Mesendoderm (in vitro differentiated cells): ENCODE measurements at places on chromosomes 16 and 17.

- DNase-seq, result peak; percentile 20
Measured at GRCh38 chr17:7064261-7064660, 15.8 kb downstream of the CLEC10A start.

DNA sequence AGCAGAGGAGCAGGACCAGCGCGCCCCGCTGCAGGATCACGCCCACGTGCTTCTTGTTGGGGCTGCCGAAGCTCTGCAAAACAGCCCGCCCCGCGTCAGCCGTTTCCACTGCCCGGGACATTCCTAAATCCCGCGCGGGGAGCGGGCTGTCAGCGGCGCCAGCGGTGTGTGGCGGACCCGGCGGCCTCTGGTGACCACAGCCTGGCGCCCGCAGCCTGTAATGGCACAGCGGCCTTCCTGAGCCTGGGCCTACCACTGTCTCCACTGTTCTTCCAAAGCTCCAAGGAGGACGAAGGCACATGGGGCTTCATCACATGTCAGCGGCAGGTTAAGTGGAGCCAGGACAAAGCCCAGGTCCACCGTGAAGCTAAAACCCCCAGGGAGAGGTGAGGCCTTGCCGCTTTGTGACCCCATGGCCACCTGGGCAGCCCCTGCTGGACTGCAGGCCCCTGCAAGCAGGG is 2.5 kb downstream of the SLC47A2 start:
- no peak for DNase-seq

DNA sequence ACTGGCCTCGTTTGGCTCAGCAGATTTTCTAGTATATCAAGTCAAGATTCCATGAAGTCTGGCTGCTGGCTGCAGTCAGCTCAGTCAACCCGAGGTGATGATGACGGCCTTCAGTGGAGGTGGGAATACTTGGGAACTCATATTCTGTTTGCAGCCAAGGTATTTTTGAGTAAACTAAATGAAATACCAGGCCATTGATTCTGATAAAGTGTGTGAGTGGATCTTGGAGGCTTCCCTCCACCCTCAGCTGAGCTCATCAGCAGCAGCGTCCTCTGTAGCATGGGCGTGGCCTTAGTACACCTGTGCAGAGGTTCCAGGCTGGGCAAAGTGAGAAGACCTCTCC is 22.0 kb upstream of the TACO1 start:
- DNase-seq, result no peak

GRCh38 chr16:88703486-88704309 is 2.5 kb downstream of the RNF166 start:
- DNase-seq, result no peak
